ENCODE measurements at places on chromosomes 4 and X.
A peak's percentile ranks its signal among the peaks of the same experiment; 100 is the strongest.

- DNase-seq = no peak
Measured at GRCh38 chr4:116180157-116180601, 905.2 kb downstream of the TRAM1L1 start.

DNA sequence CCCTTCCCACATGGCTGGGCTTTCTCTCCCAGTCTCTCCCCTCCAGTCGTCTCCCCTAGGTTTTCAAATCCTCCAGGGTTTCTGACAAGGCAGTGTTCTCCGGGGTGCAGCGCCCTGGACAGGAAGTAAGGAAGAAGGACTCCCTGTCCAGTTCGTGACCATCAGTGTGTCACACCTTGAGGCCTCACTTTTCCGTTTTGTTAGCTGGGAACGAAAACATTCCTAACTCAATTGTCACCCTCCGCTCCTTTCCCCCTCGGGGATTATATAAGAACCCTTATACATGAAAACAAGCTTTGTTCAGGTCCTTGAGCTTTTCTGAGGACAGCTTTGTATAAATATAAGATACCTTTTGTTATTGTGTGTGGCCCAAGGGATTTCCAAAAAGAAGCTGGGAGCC is 92.1 kb downstream of the KDR start:
- no peak for DNase-seq

DNA sequence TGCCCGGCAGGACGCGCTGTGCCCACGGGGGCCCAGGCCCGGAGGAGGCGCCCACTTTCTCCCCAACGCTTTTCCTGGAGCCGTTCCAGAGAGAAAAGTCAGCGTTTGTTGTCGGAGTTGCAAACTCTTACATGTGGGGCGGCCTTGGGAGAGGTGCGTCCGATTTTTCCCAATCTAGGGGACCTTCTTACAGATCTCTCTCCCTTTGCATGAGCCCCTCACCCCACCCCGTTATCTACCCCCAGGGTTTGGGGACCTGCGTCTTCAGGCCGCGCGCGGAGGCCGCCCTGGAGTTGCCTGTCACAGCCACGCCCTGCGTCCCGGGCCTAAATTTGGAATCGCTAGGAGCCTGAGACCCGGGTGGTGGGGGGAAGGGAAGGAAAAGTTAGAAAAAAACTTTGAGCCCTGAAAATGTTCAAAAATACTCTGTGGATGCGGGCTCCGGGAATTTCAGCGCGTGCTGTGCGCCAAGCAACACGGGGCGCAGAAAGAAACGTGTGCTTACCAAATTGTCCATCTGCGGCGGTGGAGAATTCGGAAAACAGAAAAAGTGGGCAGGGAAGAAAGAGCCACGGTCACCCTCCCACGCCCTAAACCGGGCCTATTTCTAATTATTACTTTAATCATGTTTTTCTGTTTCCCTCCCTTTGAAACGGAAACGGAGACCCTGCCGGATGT is 587 bp downstream of the CD99 start:
- DNase-seq = peak; percentile 63

GRCh38 chr4:118035309-118035708 is 1.0 kb downstream of the NDST3 start:
- DNase-seq = no peak

- peak; percentile 22 for DNase-seq
Measured at GRCh38 chr4:6343939-6344408, 74.3 kb downstream of the WFS1 start.

DNA sequence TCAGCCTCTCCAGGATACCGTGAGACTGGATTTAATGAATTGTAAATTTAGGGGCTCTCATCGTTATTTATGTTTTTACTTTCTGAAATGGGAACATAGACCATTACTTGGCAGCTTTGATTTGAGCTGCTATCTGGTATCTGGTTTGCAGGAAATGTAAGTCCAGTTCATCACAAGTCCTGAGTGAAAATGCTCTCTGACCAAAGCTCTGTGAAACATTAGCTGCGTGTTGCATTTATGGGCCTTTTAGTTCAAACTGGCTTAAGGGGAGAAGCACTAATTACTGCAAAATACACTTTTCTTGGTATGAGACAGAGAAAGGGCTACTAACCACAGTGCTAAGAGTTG is 420 bp downstream of the CC2D2A start:
- no peak for DNase-seq

DNA sequence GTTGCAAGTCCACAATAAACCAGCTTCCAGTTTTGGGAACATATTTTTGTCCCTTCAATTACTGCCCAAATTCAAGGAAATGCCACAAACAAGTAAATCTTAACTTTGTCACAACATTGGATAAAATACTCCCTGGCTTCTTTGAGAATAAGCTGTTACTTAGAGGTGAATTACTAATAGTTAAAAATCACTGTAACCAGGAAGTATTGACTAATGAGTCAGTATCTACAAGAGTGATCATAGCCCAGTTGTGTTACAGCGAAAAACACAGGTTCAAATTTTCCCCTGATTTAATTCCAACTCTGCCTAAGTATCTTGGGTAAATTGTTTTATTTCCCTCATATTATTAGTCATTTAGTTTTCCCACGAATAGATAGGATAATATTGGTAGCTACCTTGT is 291.2 kb upstream of the PPARGC1A start:
- no peak for DNase-seq

Measured in activated T-cell treated with anti-CD3 and anti-CD28 coated beads, Interleukin-2, amount 50 U/mL, for 48 hours (primary cell).